ENCODE measurements at places on chromosomes 7 and 10. TPM values are rescaled to one million over a fixed set of nuclear protein-coding genes. Genes with fewer than 3 reads are reported as not detected.

DNA sequence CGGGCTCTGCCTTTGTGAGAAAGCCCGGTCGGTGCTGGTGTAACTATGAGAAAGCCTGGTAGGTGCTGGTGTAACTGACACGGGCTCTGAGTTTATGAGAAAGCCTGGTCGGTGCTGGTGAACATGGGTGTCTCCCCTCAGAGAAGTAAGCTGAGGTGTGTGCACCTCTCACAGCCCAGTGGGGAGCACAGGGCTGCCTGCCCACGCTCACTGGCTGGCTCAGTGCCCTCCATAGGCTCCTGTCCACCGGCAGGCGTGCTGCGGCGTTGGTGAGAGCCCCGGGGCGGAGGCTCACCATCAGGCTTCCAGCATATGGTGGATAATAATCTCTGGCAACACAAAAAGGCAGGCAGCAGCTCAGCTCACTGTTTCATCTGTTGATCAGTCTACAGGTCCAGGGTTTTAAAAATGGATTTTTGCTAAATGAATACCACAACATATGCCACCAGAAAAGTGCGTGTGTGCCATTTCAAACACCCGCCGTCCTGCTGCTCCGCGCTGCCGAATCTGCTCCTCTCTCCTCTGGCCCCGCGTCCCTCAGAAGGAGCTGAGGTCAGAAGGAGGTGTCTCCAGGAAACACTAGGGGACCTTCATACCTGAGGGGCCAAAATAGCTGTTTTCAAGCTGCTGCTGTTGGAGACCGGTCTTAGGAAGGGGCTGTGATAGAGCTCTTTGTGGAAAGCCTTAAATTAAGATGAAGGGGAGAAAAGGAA lies 365.7 kb downstream of the DNAJB6 start:
- DNase-seq: no peak

GRCh38 chr10:122504610-122504950 lies 43.2 kb downstream of the HTRA1 start:
- DNase-seq: no peak

Gene COBL
- total RNA-seq: not detected

- DNase-seq: no peak
Observed at GRCh38 chr7:155799514-155799913, 12.7 kb downstream of the SHH start.

Gene ZNF282
- total RNA-seq: 20.7 TPM

DNA sequence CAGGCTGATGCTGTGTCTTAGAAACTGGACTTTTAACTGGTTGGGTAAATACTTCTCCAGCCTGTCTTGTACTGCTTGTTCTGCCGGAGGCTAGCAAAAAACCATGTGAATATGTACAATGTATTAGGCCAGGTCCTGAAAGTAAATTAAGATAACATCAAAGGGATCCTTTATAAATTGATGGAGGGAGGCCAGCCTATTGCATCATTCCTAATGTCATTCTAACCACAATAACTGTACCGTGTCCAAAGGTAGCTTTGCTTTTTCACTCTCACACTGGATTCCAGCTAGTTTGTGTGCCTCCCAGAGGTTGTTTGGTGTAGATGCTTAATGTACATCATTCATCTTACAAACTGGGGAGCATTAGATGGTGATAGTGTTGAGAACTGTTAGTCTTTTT lies 91.2 kb upstream of the SEM1 start:
- no peak for DNase-seq
